ENCODE measurements at places on chromosomes 16 and 17.

DNA sequence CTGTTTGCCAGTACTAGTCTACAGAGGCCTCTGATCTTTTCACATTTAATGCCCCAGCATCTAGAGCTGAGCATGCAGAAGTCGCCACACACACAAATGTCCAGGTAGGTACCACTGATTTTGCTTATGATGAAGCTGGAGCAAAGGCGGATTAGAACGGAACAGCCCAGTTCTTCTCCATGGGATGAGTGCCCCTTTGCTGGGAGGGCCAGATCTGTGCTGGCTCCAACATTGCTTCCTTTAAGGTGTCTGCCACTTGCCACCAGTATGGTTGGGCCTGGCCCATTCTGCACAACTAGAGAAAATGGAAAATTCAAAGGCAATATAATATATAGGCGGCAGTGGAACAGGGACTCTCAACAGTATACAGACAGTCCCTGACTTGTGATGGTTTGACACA is 2.2 kb upstream of the MNT start:
- DNase-seq = no peak

- peak; percentile 36 for DNase-seq
These were observed 22.7 kb downstream of the PEMT start for GRCh38 chr17:17568772-17569195.

DNA sequence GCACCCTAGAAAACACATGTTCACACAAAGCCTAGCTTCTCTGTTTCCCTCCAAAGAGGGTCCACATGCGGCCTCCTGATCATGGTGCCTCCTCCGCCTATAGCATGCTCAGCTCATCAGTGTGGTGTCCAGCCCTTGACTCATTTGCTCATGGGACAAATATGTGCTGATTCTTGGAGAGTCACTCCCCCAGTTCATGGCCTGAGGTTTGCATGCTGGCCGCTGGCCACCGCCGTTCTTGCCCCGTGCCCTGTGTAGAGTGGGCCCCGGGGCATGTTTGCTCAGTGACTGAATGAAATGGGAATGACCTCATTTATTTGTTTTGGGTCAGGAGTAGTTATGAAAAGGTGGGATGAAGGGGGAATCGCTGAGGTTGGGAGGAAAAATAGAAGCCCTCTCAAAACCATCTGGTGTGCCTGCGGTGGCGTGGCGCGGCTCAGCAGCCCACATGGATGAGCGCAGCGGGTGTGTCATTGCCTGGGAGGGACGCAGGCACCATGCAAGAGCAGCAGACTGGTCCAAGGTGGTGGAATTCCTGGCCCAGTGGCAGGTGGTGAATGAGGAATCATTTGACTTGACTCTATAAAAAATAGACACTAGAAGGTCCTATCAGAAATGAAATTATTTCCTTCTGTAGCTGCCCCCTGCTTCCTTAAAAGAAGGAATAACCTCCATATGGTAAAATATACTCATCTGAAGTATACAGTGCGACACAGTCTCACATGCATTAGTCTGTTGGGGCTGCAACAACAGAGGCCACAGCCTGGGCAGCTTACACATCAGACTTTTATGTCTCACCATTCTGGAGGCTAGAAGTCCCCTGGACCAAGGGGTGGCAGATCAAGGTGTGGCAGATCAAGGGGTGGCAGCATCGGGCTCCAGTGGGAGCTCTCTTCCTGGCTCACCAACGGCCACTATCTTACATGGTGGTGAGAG is 31.7 kb downstream of the CRISPLD2 start:
- DNase-seq = no peak

DNA sequence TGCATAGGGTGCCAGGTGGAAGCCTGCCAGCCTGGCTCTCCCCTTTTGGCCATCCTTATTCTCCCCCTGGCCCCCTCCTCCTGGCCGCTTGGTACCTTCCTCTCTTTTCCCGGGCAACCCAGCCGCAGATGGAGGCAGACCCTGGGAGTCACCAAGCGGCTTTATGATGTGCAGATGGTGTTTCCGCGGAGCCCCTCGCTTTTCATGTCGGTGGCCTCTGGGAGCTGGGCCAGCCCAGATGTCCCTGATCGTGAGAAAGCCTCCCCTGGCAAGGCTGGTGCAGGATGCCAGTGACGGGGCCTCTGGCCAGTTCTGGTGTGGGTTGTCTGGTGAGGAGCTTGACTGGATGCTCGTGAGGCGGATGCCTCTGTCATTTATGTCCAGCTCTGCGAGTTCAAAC is 18.0 kb upstream of the BRD7 start:
- no peak for DNase-seq

- DNase-seq = no peak
These were observed 115.0 kb upstream of the CIBAR2 start for GRCh38 chr16:85227084-85227945.

Measured in T-helper 1 cell (primary cell).